Kidney tubule cell (primary cell): ENCODE measurements at places on chromosomes 16 and 17.

DNA sequence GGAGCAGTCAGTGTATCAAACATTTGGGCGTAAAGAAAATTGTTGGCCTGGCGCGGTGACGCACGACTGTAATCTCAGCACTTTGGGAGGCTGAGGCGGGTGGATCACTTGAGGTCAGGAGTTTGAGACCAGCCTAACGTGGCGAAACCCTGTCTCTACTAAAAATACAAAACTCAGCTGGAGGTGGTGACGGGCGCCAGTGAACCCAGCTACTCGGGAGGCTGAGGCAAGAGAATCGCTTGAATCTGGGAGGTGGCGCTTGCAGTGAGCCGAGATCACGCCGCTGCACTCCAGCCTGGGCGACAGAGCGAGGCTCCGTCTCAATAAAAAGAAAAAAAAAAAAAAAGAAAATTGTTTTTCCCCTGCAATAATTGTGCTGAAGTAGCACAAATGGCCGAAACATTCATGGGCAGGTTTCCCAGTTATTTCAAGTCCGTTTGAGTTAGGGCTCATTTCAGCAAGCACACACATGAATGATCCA is 1.4 kb downstream of the GCSH start:
- DNase-seq, result peak; percentile 18

- peak; percentile 33 for DNase-seq
Observed at GRCh38 chr16:50548125-50548908, at the start of gene NKD1. NKD1 (plus strand) TSS chr16:50548396; CDS start chr16:50548554, 158 bp downstream.

DNA sequence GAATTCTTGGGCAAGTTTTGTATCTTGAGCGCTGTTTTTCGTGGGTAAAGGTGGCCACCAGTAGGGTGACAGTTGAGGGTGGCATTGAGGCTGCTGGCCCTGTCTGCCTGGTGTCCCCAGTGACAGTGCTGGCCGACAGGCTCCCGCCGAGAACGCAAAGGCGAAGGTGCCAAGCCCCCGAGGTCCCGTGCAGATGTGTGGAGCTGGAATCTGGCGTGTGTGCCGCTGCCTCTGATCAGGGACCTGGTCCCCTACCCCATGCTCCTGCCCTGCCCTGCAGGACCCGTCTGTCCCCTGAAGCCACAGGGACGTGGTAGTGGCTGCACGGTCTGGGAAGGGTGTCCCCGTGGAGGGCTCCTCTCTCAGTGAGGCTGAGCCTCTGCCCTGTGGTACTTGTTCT is 3.5 kb downstream of the UBE2I start:
- DNase-seq, result no peak

- no peak for DNase-seq
Observed at GRCh38 chr17:81479175-81480071, 33.2 kb downstream of the ACTG1 start.

- DNase-seq, result no peak
Observed at GRCh38 chr16:65745201-65745708, 621.2 kb upstream of the CDH5 start.
